ENCODE measurements at places on chromosomes 12 and 14. TPM values are rescaled to one million over a fixed set of nuclear protein-coding genes. Genes with fewer than 3 reads are reported as not detected.

Gene TTC6
- total RNA-seq: not detected

Gene GPR162
- total RNA-seq: 2.0 TPM

Gene SUDS3
- 18.0 TPM for total RNA-seq

Gene EFS
- total RNA-seq: not detected

Gene TAS2R7
- not detected for total RNA-seq

Gene CCDC60
- total RNA-seq: not detected

Gene TUBA1A
- total RNA-seq: 70.6 TPM

- no peak for DNase-seq
Observed at GRCh38 chr14:80956102-80956501, 681 bp downstream of the TSHR start.

- DNase-seq: no peak
Observed at GRCh38 chr14:53875324-53875897, 81.2 kb downstream of the BMP4 start.

GRCh38 chr14:72796935-72797334 is 97.0 kb downstream of the DPF3 start:
- DNase-seq: no peak

- no peak for DNase-seq
Observed at GRCh38 chr12:29157486-29157946, 8.4 kb downstream of the FAR2 start.

DNA sequence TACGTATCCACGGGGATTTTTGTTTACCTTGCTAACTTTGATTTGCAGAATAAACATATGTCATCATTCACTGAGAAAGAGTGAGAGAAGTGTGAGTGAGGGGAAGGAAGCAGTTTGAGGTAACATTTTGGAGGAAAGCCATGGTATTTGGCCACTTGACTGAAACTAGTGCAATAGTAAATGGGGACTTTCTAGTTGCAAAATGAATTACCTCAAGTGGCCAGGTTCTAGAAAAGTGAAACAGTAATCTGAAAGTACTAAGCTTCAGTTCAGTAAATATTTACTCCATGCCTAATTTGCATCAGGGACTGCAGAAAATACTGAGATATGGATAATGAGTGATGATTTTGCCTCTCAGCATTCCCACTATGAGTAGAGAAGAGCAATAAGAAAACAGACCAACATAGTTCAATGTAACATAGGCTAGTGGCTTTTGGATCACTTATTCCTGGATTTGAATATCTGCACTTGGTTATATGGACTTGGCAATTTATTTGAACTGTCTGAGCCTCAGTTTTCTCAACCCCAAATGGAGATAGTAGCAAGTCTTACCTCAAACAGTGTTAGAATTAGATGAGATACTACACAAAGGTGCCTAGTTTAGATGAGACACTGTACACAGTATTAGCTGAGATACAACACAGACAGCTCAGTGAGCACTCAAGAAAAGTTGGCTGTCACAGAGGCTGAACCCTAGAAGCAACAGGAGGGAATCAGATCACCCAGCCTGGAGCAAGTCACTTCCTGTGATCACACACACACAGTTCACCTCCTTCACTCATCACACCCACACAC is 439.1 kb downstream of the NPAS3 start:
- DNase-seq: no peak

DNA sequence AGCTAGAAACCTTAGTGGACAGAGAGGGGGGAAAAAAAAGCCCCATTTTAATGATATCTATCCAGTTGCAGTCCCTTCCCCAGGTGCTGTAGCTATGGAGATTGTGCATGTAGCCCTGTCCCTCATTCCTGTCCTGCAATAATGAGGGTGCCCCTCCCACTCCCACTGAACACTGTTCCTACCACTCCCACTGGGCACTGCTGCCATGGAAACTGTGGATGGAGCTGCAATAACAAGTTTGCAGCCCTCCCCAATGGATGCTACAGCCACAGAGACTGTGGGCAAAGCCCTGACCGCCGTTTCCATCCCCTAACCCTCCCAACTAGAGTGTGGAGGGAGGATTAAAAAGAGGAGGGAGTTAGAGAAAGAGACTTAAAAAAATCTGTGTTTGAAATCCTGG is 238.3 kb downstream of the FUT8 start:
- DNase-seq: no peak

DNA sequence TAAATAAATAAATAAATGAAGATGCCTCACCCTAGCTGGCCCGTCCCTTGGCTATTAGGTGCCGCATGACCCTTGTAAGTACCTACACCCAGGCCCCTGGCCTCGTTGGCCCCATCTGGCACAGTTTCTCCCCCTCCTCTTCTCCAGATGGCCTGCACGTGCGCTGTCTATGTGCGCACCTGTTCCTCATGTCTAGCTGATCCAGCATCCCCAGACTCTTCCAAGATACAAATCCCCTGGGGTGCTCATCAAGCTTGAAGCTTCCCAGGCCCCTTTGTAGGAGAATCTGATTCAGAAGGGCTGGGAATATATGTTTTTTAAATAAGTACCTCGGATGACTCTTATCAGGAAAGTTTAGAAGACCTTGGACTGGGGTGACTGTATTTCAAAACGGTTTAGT is 133.3 kb downstream of the CHST11 start:
- no peak for DNase-seq

DNA sequence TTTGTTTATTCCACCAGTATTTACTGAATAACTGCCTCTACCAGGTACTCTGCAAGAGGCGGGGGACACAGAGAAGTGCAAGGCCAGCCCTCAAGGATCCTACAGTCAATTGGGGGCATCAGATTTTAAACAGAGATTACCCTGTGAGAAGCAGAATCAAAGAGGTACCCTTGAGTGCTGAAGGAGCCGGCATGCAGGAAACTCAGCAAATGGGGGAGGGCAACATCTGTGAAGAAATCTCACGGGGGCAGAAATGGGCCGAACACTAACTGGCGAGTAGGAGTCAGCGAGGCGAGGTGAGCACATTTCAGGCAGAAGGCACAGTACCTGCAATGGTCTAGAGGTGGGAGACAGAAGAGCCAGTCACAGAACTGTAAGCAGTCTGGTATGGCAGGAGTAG is 9.0 kb downstream of the GALNT6 start:
- DNase-seq: no peak

- no peak for DNase-seq
Observed at GRCh38 chr14:67999290-67999689, 179.7 kb downstream of the RAD51B start.

DNA sequence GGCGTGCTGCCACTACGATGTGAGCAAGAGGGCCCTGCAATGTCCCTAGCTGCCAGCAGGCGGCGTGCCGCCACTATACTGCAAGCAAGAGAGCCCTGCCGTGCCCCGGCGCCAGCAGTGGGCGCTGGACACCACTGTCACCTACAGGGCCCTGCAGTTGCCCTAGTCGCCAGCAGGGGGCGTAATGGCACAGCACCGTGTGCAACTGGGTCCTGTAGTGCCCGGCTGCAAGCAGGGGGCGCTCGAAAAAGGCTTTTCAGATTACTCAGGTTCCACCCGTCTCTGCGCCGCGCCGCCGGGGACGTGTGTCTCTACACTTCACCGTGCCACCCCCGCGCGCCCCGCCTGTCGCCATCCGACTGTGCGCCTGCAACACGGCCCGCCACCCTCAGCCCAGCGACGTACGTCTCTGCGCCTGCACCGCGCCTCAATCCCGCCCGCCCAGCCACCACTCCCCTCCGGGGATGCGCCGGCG is 1356.9 kb downstream of the TMEM121 start:
- DNase-seq: peak; percentile 85

DNA sequence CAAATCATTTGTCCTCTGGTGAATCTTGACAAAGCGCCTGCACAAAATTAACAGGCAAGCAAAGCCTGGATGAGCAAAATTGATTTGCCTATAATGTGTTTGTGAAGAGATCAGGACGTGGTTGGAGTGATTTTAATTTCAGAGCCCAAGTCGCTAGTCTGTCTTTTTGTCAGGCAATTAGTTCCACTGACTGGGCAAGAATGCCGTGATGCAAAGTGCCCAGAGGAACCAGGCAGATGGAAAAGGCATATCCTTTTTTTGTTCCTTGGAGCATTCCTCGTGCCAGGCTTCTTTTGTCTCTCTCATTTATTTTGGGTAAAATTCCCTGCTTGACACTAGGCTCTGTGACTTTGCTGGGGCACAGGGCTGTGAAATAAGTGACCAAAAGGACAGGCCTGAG is 65.9 kb upstream of the CCDC198 start:
- no peak for DNase-seq

GRCh38 chr12:98863167-98863566 is 218.1 kb downstream of the APAF1 start:
- DNase-seq: no peak

GRCh38 chr12:12008931-12009611 is 61.7 kb upstream of the BCL2L14 start:
- peak; percentile 84 for DNase-seq

- DNase-seq: no peak
Observed at GRCh38 chr12:26185532-26186320, 9.6 kb upstream of the SSPN start.

DNA sequence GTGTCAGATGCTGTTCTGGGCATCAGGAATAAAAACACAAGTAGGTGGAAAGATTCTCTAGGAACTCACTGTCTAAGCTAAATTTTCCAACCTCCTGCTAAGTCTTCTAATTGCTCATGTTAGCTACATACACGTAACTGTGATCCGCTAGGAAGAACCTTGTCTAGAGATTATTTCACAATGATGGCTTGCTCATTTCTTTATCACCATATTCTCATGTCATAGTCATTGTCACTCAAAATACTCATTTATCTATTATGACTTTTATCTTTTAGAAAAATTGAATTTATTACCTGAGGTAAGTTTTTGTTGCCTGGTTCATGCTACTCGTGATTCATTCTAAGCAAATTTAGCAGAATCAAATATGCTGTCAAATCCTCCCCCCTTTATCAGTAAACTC is 1402.4 kb upstream of the FLRT2 start:
- DNase-seq: no peak

All from activated CD8-positive, alpha-beta T cell treated with anti-CD3 and anti-CD28 coated beads for 36 hours (primary cell).